ENCODE measurements at places on chromosomes 16 and 17. TPM values are rescaled to one million over a fixed set of nuclear protein-coding genes. Genes with fewer than 3 reads are reported as not detected.
A peak's percentile ranks its signal among the peaks of the same experiment; 100 is the strongest.

Gene ASIC2
- total RNA-seq: not detected

DNA sequence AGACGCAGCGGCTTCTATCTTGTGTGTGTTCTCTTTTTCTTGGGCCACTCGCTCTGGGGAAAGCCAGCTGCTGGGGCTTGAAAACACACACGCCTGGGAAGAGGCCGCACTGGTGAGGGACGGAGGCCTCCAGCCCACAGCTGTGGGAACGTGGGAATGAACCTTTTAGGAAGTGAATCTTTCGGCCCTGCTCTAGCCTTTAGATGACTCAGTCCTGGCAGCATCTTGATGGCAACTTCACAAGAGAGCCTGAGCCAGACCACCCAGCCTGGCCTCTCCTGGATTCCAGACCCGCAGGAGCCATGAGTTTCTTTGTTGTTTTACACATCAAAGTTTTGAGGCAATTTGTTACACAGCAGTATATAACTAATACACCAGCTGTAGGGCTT, 2.2 kb upstream of the PDPK1 start:
- no peak overlapping the region for H3K4me3 ChIP-seq
- H3K27ac ChIP-seq: no peak overlapping the region
- no peaks in the 10 kb centered on the region for H3K27me3 ChIP-seq
- DNase-seq: no peak
- H3K36me3 ChIP-seq: peaks cover 19% of the 10 kb centered on the region

DNA sequence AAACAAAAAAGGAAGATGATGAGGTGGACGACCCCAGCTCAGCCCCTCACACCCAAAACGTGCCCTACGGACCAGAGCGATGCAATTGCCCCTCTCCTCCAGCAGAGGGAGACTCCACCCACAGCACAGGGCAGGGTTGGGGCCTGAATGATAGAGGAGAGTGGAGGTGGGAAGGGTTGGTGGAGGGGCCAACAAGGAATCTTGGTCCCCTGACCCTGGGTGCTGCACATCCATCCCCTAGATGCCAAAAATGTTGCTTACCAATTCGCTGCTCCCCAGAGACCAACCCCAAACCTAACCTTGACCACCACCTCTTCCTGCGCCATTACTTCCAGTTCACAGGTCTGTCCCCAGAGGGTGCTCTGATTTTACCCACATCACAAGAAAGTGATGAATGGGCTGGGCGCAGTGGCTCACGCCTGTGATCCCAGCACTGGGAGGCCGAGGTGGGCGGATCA, 12.9 kb downstream of the P2RX5 start:
- peak; percentile 44 for DNase-seq
- H3K27me3 ChIP-seq: no peaks in the 10 kb centered on the region
- no peak overlapping the region for H3K27ac ChIP-seq
- H3K4me3 ChIP-seq: no peak overlapping the region
- peaks cover 5% of the 10 kb centered on the region for H3K4me1 ChIP-seq

DNA sequence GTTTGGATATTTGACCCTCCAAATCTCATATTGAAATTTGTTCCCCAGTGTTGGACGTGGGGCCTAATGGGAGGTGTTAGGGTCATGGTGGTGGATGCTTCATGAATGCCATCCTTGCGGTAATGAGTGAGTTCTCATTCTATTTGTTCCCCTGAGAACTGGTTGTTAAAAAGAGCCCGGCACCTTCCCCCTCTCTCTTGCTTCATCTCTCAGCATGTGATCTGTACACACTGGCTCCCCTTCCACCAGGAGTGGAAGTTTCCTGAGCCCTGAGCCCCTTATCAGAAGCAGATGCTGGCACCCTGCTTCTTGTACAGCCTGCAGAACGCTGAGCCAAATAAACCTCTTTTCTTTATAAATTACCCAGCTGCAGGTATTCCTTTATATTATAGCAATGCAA, 25.6 kb downstream of the PIK3R6 start:
- H3K36me3 ChIP-seq: no peaks in the 10 kb centered on the region
- peaks cover 9% of the 10 kb centered on the region for H3K4me1 ChIP-seq
- no peak for DNase-seq

DNA sequence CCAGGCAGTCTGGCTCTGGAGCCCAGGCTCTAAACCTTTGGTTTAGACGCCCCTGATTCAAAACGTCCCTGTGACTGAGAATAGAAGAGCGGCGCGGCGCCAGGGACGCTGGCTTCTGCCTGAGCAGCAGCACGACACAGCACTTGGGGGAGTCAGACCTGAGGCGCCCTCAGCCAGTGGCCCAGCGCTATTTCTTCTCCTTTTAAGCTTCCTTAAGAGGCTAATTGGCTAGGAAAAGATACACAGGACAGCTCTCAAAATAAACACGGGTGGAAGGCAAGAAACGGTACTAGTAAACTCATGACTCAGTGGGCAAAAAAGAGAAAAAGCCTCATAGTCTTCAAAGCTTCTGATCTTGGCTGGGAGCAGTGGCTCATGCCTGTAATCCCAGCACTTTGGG, 34.9 kb downstream of the GTF3C1 start:
- H3K27ac ChIP-seq: no peak overlapping the region
- H3K4me1 ChIP-seq: no peaks in the 10 kb centered on the region
- H3K27me3 ChIP-seq: no peaks in the 10 kb centered on the region
- no peak for DNase-seq
- peaks cover 49% of the 10 kb centered on the region for H3K36me3 ChIP-seq
- H3K4me3 ChIP-seq: no peak overlapping the region

All from MCF 10A (cell line).